ENCODE measurements at places on chromosomes 13 and 19.

- DNase-seq, result no peak
Observed at GRCh38 chr13:98301721-98302120, 124.7 kb upstream of the RNF113B start.

GRCh38 chr19:47447470-47448359 is 24.0 kb downstream of the SLC8A2 start:
- peak; percentile 91 for DNase-seq

GRCh38 chr19:7476241-7476640 is 12.6 kb downstream of the PEX11G start:
- DNase-seq, result no peak

GRCh38 chr13:87538366-87539052 is 132.7 kb upstream of the SLITRK5 start:
- DNase-seq, result no peak

- no peak for DNase-seq
Observed at GRCh38 chr19:47767349-47767748, 11.2 kb upstream of the SELENOW start.

DNA sequence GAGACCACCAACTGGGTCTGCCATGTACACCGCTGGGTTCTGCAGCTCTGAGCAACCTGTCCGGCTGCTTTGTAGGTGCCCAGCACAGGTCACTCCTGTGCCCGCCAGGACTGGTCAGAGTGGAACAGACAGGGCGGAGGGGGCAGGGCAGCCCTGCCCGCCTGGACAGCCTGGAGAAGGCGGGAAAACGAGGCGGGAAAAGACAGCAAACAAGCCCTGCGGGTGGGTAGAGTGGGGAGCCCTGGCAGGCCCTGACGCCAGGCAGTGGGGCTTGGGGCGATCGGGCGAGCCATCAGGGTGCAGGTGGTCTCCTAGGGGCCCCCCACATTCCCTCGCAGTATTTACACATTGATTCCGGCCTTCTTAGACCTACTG is 533 bp upstream of the UHRF1 start:
- peak; percentile 22 for DNase-seq

DNA sequence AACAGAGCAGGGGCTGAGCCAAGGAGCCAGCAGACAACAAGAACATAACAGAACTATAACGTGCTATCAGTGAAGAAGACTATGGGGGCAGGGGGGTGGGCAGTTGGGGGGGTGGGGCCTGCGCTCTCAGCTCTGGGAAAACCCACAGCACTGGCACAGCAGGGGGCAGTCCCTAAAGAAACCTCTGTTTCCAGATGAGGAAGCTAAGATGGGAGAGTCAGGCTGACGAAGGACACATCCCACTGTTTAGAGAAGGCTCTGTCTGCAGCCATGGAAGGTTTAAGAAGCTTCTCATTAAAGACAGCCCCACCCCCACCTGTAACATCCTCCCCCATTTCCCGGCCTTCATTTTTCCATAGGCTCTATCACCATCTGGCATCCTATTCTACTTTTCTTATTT is 7.1 kb upstream of the DOCK9 start:
- DNase-seq, result no peak

DNA sequence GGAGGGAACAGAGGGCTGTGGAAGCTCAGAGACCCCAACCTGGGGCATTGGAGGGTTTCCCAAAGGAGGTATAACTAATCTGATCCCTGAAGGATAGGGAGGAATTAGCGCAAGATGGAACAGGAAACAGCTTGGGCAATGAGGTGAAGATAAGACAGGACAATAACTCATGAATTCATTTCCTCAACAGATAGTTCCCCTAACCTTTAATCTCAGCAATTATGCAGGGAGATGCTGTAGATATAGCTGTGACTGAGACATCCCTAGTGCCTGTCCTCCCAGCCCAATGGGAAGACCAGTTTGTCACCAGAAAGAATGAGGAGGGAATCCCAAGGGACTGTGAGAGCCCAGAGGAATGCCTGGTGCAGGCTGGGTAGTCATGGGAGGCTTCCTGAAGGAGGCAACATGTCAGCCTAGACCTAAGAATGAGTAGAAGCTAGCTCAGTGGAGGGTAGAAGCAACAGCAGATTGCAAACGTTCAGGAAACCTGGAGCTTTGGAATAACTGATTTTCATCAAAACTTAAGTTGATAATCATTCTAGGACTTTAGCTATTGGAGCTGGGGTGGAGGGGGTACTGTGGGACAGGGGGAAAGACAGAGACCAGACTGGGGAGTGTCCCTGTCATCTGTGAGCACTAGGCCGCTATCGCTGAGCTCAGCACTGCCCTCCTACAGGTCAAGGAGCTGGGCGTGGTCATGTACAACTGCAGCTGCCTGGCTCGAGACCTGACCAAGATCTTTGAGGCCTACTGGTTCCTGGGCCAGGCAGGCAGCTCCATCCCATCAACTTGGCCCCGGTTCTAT is 18.8 kb downstream of the HIPK4 start:
- no peak for DNase-seq

GRCh38 chr19:29880498-29881081 is 61.4 kb upstream of the URI1 start:
- DNase-seq, result no peak

GRCh38 chr13:32496599-32497160 is 41.9 kb downstream of the N4BP2L2 start:
- DNase-seq, result no peak

- DNase-seq, result peak; percentile 65
Observed at GRCh38 chr19:17125728-17126677, 50.4 kb downstream of the MYO9B start.

GRCh38 chr13:77820431-77821149 is 98.0 kb downstream of the EDNRB start:
- DNase-seq, result no peak

DNA sequence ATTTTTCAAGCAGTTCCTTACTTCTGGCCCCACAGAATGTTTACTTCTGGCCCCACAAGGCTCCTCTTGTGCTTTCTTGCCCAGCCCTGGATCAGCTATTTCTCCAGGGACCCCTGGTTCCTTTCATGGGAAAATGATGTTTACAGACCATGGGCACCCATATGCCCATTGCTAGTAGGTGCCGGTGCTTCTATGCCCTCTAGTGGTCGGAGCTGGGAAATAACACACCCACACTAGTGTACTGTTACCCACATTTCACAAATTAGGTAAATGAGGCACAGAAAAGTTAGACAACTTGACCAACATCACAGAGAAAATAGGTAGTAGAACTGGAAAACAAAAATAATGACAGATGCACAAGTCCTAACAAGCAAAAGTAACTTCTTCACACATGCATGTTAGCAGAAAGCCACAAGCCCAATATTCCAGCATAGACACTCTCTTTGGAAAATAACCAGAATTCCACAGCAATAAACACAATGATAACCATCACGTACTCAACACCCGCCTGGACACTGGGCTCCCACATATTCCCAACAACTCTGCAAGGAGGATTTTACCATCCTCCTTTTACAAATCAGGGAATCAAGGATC is 1.3 kb upstream of the CEACAM6 start:
- DNase-seq, result peak; percentile 68

DNA sequence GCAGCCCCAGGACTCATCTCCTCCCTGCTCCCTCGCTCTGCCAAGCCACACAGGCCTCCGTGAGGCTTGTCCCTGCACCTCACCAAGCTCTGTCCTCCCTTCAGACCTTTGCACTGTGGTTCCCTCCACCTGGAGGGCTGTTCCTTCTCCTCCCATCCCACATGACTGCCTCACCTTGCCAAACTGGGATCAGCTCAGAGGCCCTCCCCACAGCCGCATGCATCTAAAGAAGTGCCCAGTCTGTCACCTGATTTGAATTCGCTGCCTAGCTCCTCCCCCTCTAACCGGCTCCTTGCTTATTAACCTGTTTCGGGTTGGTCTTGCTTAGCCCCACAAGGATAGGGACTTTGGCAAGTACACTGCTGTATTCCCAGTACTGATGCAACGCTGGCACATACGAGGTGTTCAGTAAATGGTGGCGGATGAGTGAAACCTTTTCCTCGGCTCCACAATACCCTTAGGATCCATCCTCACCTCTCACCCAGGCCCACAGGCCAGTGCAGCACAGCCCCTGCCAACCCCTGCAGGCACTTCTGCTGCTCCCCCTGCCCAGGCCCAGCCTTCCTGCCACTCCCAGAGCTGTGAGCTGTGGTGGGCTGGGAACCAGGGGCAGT is 4.4 kb downstream of the AKT2 start:
- DNase-seq, result no peak

- no peak for DNase-seq
Observed at GRCh38 chr13:45362939-45363338, 22.0 kb upstream of the TPT1 start.

DNA sequence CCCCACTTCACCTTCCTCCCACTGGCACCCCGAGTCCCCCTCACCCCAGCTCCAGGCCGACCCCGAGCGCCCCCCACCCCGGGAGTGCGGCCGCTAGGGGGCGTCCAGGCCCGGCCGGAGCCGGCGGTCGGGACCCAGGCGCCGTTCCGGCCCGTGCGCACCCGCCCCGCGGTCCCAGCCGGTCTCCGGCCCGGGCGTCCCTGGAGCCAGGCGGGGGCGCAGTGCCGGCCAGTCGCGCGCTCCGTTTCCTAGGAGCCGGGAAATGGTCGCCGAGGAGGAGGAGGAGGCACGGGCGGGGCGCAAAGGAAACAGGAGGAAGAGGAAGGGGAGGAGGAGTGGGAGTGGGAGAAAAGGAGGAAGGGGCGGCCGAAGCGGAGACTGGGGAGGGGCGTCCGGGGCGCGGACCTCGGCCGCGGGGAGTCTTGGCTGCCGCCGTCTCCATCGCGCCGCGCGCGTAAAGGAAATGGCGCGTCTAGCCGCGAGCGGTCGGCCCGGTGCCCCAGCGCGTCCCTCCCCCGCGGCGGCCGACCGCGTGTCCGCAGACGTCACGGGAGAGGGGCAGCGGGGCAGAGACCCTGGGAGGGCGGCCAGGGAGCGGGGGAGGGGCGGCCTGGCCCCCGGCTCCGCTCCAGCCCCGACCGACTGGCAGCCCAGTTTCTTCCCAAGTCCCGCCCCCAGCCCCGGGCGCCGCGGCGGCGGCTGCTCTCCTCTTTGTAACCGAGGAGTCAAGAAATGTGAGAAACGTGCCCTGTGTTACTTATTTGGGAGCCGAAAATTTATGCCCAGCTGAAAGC is 1.1 kb upstream of the KCTD15 start:
- peak; percentile 93 for DNase-seq

DNA sequence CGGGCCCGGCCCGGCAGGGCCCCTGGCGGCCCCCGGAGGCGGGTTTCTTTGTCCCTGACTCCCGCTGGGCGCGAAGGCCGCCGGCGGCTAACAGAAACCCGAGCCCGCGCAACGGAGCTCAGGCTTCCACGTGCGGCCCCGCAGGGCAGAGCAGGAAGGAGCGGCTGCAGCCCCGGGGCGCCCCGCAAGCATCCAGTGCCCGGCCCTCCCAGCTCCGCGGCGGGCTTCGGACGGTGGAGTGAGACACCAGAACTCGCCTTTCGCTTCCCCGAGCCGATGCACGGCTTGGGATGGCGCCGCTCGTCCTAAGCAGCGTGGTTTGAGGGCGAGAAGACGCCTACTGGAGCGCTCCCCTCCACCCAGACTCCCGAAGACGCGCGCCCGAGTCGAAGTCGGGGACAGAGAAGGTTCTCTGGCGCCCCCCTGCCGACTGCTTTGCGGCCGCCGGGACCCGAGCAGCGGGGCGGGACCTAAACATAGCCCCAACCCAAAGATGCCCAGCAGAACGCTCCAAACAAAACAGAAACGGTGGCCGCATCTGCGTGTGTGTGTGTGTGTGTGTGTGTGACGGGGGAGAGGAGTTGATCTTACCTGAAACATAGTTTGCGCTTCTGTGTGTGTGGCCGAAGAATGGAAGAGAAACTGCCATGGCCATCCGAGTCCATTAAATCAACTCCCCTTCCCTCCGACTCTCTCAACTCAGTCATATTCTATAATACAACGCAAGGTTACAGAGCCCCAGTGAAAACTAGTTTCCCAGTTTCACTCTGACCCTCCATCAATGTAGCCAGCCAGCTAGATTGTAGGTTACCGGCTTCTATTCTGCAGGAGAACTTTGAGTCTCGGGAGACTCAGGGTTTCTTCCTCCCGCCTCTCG is 629 bp upstream of the FGF9 start:
- DNase-seq, result peak; percentile 76

DNA sequence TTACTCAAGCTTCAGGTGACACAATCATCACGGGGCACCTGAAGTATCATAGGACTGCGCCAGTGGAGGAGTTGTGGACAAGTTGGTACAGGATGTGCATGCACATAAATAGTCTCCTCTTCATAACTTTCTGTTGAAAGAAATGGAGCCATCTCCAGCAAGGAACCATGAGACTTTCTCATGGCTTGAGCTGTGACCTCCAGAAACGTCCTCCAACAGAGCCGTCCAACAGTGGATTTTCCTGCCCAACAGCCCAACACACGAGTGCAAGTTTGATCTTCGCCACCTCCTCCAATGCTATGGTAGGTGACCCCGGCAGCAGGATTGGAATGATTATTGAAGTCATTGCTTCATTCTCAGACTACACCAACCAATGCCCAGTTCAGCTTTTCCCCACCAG is 105.1 kb upstream of the ZNF507 start:
- DNase-seq, result no peak

- DNase-seq, result no peak
Observed at GRCh38 chr13:113323869-113324268, 26.8 kb downstream of the LAMP1 start.

GRCh38 chr19:3471954-3472655 is 8.2 kb downstream of the SMIM24 start:
- DNase-seq, result peak; percentile 54

DNA sequence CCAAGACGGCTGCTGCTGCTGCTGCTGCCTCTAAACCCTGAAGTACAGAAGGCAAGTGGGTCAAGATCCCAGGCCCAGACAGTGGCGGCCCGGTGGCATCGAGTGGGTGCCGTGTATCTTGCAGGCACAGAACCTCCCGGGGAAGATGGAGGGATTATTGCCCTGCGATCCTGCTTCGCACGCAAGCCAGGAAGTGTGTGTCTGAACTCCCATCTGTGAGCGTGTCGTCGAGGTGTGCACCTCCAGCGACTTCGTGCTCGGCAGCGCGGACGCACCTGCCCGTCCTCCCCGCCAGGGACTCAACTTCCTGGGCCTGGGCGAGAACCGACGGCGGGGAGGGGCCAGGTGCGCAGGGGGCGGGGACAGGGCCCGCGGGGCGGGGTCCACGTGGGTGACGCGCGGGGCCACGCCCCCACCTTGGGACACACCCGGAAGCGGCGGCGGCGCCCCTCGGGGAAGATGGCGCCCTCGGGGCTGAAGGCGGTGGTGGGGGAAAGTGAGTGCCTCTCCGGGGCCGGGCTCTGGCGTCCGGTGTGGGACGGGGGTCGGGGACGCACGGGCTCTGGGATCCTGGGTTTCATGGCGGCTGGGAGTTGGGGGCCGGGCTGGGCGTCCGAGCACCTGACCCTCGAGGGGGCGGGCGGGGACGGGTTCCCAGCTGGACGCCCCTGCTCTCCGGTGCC is at the start of gene STXBP2:
STXBP2 (plus strand) TSS at position 420 of the 683 bp plus-strand sequence; CDS start at position 460, 40 bp downstream.
- peak; percentile 56 for DNase-seq

All from glutamatergic neuron (in vitro differentiated cells).